ENCODE measurements at places on chromosomes 5 and 9.

- DNase-seq, result peak; percentile 100
Measured at GRCh38 chr5:169416583-169417196, 115.8 kb upstream of the SLIT3 start.

GRCh38 chr5:178152491-178153444, 917 bp downstream of the NHP2 start:
- peak; percentile 17 for DNase-seq

- no peak for DNase-seq
Measured at GRCh38 chr5:33592245-33592644, 151.5 kb downstream of the TARS1 start.

DNA sequence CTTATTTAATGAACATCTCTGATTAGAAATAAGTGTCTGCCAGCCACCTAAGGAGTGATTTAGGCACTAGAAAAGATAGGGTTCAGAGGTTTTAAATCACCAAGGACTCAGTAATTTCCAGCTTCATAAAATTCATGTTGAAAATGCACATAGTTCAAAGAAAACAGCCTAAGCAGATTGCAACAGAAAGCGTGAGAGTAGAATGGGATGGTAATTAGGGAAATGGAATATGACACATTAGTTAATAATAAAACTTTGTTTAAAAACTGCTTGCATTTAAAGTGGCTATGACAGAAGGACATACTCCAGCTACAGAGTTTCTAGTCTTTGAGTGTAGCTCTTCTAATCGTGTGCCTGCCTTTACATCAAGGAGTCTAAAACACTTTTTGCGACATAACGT, 490.8 kb downstream of the TLE4 start:
- DNase-seq, result peak; percentile 6

DNA sequence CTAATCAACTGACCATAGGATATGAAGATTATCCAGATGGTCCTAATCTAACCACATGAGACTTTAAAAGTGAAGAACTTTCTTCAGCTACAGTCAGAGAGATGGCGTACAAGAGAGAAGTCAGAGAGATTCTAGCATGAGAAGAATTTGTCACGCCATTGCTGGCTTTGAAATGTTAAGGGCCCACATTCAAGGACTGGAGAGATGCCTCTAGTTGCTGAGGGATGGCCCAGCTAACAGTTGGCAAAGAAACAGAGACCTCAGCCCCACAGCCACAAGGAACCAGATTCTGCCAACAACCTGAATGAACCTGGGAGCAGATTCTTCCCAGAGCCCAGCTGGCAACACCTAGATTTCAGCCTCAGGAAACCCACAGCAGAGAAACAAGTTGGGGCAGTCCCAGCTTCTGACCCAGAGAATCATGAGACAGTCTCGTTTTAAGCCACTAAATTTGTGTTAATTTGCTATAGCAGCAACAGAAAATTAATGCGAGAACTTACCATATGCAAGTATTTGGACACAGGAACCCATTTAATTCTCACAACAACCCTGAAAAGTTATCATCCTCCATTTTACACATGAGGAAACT, 132.0 kb downstream of the MLLT3 start:
- no peak for DNase-seq

- DNase-seq, result peak; percentile 85
Measured at GRCh38 chr9:90961375-90961774, 159.8 kb downstream of the SYK start.

GRCh38 chr5:663436-664342, 29.5 kb downstream of the TPPP start:
- DNase-seq, result no peak

GRCh38 chr9:27939186-27939585, 365.9 kb upstream of the C9orf72 start:
- no peak for DNase-seq

DNA sequence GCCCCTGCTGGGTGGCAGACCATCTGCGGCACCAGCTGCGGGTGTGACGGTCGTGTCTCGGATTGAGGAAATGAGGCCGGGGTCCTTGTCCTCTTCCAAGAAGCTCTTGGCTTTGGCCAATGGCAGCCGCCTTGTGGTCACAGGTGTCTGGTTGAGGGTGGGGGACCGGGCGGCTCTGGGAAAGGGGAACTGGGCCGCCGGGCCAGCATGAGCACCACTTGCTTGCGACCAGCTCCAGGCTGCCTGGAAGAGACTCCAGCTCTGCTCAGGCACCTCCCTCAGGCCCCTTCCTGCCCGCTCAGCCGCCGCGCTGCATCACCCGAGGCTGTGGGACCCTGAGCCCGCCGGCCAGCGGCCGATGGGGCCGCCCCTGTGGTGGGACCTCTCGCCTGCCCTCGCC, 59.7 kb downstream of the RXRA start:
- DNase-seq, result no peak

DNA sequence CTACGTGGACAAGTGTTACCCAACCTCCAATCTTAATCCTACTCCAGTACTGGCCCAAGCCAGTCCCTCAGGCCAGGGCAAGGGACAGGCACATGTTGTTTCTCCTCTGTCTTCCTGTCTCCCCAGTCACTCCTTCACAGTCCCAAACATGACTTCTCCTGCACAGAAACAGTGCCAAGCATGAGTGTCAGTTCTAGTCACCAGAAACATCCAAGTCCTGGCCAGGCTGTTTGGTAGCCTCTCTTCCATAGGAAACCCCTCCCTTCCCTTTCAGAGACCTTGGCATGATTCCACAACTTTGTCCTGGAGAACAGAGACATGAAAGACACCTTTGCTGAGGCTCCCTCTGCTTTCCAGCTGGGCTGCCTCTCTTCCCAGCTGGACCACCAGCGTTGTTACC, 56.2 kb upstream of the SLC2A8 start:
- DNase-seq, result peak; percentile 5

DNA sequence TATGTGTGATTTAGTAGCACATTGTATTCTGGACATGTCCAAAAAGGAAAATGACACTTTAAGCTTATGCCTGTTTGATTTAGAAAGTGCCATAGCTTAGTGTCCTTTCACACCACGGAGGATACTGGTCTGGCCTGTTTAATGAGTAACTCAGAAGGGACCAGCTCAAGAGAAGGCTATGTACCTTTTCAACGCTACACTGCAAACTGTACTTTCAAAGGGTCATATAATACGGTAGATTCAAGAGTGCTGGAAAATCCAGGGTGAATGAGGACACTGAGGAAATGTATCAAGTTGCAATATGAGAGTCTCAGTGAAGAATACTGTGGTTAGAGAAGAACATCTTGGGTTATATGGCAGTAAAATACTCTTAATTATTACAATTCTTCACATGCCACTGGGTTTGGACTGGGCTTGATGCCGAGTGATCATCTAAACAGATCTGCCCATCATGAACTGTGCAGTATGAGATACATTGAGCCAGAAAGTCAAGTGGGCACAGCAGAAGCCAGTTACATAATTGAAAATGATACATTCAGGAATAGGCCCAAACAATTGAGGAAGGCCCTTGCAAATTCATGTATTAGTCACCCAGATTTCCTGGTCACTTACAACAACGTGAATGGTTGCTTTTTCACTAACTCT, 1211.5 kb upstream of the CDH9 start:
- DNase-seq, result no peak

DNA sequence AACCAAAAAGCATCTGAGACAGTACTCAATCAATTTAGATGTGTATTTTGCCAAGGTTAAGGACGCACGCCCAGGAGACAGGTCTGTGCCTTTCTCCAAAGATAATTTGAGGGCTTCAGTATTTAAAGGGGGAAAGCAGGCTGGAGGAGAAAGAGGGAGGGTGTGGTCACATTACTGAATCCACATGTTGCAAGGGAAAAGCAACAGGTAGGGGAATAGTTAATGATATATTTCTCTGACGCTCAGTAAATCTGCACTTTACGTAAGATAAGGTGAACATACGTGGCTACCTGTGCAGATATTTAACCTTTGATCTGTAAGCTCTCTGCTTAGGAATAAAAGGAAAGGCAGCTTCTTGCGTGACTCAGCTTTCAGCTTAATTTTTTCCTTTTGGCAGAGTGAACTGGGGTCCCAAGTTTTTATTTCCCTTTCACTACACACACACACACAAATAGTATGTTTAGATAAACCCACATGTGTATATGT, 443.4 kb downstream of the NTRK2 start:
- DNase-seq, result no peak

DNA sequence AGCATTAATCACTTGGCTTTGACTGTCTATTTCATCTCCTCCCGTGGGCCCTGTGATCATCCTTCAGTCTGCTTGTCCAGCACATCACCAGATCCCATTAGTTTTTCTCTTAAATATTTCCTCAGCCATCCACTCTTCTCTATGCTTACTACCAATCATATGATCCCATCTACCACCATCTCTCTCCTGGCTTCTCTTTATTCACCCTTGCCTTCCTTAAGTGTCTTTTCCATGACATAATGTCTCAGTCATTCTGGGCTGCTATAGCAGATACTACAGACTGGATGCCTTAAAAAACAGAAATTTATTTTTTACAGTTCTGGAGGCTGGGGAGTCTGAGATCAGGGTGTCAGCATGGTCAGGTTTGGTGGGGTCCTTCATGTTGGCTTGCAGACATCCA, 208.4 kb upstream of the PPP1R2B start:
- peak; percentile 62 for DNase-seq

GRCh38 chr5:123651234-123651633, 139.3 kb downstream of the CSNK1G3 start:
- DNase-seq, result no peak

DNA sequence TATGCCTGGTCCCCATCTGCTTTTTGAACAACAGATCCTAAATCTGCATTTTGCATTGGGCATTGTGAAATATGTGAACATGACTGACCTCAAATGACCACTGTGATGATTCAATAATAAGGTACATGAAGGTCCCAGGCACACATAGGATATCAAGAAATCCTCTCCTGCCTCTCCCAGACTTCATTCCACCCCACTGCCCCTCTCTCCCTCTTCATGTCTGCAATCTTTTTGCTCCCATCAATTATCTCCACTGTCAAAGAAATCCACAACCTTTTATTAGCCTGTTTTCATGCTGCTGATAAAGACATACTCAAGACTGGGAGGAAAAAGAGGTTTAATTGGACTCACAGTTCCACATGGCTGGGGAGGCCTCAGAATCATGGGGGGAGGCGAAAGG, 476.7 kb downstream of the CTNND2 start:
- no peak for DNase-seq

- DNase-seq, result no peak
Measured at GRCh38 chr5:143085319-143085917, 315.2 kb downstream of the ARHGAP26 start.
